Memory B cell (primary cell): ENCODE measurements at places on chromosomes 2 and 18.

GRCh38 chr2:137048455-137048854 lies 283.1 kb downstream of the THSD7B start:
- no peak for DNase-seq

- DNase-seq, result peak; percentile 83
These were observed 421 bp upstream of the NAB1 start for GRCh38 chr2:190648289-190649034.

DNA sequence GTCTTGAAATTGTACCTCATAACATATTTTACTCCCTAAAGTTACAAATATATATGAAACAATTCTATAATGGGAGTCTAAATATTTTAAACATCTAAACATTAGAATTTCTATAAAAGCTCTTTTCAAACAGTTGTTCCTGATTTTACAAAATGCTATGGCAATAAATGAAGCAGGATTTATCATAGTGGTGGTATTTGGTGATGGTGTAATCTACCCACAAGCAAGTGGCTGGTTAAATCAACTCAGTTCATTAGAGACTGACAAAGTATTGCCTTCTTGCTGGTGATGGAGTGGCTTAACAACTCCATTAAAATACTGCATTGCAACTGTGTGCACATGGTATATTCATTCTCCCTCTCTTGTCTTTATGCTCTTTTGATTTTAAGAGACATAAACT lies 138.9 kb downstream of the PMAIP1 start:
- no peak for DNase-seq

DNA sequence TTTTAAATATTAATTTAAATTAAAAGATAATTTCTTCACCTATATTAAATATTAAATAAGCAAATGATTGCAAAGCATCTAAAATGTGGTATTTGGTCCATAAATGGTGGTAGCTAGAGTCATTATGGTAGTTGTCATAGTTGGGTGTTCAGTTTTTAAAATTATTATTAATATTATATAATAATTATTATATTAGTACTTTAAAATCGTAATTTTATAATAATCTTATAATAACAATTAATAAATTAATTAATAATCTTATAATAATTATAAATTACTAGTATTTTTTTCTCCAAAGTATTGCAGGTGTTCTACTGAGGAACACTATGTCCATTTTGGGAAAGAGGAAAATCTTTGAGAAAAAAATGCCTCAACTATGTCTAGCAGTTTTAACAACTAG lies 835.5 kb upstream of the GCFC2 start:
- no peak for DNase-seq

GRCh38 chr2:192087398-192087958 lies 107.3 kb downstream of the TMEFF2 start:
- DNase-seq, result no peak

DNA sequence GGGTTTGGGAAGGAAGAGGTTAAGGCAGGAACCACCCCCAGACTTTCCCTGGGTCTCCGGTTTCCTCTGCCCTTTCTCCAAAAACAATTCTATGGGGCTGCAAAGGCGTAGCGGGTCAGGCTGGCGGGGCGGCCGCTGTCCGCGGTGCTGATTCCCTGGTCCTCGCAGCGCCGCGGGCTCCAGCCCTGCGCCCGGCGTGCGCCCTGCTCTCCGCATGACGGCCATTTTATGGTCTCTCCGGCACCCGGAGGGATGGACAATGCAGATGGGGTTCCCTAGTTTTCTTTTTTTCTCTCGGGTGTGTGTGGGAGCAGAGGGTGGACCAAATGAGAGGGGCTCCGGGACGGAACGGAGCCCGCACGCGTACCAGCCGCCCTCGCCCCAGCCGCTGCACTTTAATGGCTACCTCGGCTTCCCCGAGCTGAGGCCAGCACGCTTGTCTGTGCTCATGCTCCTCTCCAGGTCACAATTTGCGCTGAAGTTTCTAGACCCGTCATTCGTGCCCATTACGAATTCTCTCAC lies 1.6 kb downstream of the ST8SIA3 start:
- no peak for DNase-seq
